ENCODE measurements at places on chromosomes 5 and 9. TPM values are rescaled to one million over a fixed set of nuclear protein-coding genes. Genes with fewer than 3 reads are reported as not detected.

DNA sequence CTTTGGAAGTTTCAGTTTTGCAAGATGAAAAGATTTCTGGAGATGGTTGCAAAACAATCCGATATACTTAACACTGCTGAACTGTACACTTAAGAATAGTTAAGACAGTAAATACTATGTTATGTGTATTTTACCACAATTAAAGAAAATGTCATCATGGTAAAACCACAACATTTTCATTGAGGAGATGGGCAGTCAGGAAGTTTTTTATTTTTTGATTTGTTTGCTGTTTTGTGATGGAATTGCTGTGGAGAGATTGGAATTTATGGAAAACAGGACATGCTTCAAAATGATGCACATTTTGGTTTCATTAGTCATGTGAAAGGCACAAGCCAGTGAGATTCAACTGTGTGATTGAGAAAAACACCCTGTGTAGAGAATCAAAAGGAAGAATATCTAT, 90.5 kb upstream of the AGXT2 start:
- H3K27me3 ChIP-seq, result peaks cover 6% of the 10 kb centered on the region
- H3K4me3 ChIP-seq, result no peak overlapping the region
- no peaks in the 10 kb centered on the region for H3K4me1 ChIP-seq
- DNase-seq, result no peak
- H3K36me3 ChIP-seq, result no peaks in the 10 kb centered on the region
- H3K27ac ChIP-seq, result no peak overlapping the region

Gene MARCHF11
- total RNA-seq, result not detected

DNA sequence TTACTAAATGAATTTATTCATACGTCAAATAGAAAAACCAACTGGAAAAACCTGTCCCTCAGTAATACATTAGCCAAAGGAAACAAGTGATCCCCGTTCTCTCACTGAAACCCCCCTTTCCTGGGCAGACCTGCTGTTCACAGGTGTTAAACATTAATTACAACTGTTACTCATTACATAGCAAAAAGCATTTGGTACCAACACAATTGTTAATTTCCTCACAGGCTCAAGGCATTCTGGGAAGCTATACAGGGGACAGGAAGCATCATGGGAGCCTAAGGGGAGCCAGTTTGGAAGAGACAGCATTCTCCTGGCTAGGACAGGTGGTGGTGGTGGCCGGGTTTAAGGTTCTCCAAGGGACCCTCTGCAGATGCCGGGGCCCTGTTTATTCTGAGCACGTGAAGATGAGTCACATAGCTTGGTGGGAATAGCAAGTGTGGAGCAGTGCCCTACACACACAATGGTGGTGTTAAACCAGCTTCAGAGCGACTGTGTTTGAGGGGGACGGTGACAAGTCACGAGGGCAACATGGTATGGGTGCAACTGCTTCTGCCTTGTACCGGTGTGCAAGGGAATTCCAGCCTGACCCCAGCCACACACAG, 62.6 kb upstream of the SLC25A51 start:
- H3K27me3 ChIP-seq, result no peaks in the 10 kb centered on the region
- H3K4me3 ChIP-seq, result no peak overlapping the region
- DNase-seq, result no peak
- H3K27ac ChIP-seq, result no peak overlapping the region

Gene EGR1
- 7.7 TPM for total RNA-seq

- no peaks in the 10 kb centered on the region for H3K36me3 ChIP-seq
- H3K27me3 ChIP-seq, result no peaks in the 10 kb centered on the region
- no peak for DNase-seq
- no peak overlapping the region for H3K27ac ChIP-seq
- H3K4me3 ChIP-seq, result no peak overlapping the region
These were observed 153.7 kb downstream of the NDUFS4 start for GRCh38 chr5:53713978-53714666.

All from T-cell (primary cell).